ENCODE measurements at places on chromosomes 4 and X. TPM values are rescaled to one million over a fixed set of nuclear protein-coding genes. Genes with fewer than 3 reads are reported as not detected.

The ZNF330 gene
- total RNA-seq, result 15.3 TPM

- peak; percentile 27 for DNase-seq
Observed at GRCh38 chrX:119690921-119691716, 1.8 kb downstream of the SEPTIN6 start.

GRCh38 chr4:109589605-109590004 is 29.6 kb downstream of the MCUB start:
- no peak for DNase-seq

- no peak for DNase-seq
Observed at GRCh38 chr4:56127716-56128115, 179.0 kb downstream of the CEP135 start.
